NCI-H460 (cell line): ENCODE measurements at places on chromosomes 12 and 14. TPM values are rescaled to one million over a fixed set of nuclear protein-coding genes. Genes with fewer than 3 reads are reported as not detected.

- no peak for DNase-seq
Observed at GRCh38 chr14:73913256-73913655, 26.6 kb downstream of the ZNF410 start.

GRCh38 chr14:77799863-77800730 lies at the start of gene ADCK1:
TSS of gene ADCK1 (plus strand) at chr14:77800109. CDS start at chr14:77818979, 18,870 bp downstream.
- peak; percentile 72 for DNase-seq

DNA sequence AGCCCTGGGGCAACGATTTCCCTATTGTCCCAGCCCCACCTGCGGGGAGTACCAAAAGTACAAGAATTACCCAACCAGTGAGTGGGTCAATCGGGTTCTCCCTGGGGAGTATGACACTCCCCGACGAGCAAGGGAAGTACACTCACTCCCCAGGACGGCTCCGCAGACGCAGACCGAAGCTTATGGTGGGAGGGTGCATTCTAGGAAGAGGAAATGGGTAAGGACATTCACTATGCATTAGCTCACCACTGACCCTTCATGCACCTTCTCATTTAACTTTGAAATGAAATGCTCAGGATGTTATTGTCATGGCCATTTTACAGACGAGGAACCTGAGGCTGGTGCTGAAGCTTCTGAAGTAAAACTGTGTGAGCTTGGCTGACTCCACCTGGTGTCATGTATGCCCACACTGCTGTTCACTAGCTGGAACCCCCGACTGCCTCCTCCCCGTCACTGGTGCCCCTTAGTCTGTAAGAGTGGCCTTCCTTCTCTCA lies 45.8 kb upstream of the TMED10 start:
- DNase-seq = no peak

DNA sequence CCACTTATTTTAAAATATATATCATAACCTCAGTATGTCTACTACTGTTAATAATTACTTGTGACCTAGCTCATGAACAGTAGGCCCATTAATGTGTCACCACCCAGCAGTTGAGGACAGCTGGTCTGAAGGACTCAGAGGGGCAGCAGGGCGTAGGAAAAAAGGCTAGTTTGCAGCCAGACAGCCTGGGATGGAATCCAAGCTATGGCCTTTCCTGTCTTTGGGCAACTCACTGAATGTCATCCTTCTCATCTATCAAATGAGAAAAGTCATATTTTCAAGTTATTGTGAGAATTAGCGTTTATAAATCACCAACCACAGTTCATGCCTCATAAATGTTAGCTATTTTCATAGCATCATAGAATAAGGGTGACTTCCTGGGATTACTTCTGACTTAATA lies 12.3 kb downstream of the DENND5B start:
- DNase-seq = peak; percentile 8

GRCh38 chr14:64926398-64926995 lies 12.2 kb downstream of the CHURC1 start:
- DNase-seq = no peak

- no peak for DNase-seq
Observed at GRCh38 chr12:64680235-64680634, 69.9 kb downstream of the RASSF3 start.

DNA sequence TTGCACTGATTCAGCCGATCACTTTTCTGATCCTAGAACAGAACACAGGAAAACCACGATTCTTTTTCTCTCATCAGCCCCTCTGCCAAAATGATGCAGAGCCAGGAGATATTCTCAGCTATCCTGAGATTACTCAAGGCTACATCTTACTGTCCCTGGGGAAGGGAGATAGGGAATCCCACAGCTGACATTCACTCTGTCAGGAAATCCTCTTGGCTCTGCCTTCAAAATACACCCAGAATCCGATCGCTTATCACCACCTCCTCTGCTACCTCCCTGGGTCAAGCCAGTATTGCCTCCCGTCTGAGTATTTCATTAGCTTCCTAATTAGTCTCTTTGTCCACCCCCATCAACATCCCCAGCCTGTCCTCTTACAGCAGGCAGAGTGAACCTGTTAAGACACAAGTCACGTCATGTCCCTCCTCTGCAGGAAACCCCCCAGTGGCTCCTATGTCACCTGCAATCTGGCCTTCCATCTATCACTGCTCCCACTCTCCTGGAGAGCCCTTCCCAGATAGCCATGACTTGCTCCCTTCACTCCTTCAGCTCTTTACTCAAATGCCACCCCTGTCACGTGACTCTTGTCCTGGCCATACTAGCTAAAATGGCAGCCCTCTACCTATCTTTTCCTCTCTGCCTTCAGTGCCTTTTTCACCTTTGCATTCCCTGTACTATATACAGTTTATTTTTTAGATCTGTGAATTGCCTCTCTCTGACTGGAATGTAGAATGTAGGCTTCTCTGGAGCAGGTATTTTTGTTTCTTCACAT lies 70.3 kb downstream of the GALNT4 start:
- no peak for DNase-seq

DNA sequence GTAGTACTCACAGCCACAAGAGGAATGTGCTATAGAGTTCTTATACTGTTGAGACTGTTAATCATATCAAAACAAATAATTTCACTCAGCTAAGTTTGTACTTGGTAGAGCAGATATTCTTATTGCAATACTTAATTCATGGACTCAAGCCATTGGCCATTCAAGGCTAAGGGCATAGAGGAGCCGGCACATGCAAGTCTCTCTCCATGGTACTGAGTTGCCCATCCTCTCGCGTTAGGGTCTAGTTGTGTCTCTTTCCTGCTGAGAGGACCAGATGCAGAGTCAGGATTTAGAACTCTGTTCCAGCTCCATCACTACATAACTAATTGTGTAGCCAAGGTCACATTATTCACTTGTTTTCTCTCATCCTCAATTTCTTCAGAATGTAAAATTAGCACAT lies 14.4 kb upstream of the TUNAR start:
- DNase-seq = no peak

DNA sequence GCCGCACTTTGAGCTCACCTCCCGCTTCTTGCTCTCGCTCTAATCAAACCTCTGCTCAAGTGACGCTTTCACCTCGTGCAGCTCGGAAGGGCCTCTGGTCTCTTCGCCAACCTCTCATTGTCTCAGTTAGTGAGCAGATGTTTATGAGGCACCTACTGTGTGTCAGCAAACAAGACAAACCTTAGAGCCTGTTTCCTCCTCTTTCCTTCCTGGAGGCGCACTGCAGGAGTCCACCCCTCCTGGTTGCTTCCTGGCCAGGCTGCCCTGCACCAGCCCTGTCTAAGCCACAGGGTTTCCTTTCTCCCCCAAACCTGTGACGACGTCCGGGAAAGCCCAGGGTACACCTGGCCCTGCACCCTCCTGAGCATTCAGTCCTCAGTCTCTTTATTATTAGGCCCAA lies 84.2 kb downstream of the PHETA1 start:
- no peak for DNase-seq

- no peak for DNase-seq
Observed at GRCh38 chr12:53456654-53457366, 4.9 kb downstream of the PCBP2 start.

GRCh38 chr12:19165451-19165850 lies 35.9 kb downstream of the PLEKHA5 start:
- DNase-seq = no peak

DNA sequence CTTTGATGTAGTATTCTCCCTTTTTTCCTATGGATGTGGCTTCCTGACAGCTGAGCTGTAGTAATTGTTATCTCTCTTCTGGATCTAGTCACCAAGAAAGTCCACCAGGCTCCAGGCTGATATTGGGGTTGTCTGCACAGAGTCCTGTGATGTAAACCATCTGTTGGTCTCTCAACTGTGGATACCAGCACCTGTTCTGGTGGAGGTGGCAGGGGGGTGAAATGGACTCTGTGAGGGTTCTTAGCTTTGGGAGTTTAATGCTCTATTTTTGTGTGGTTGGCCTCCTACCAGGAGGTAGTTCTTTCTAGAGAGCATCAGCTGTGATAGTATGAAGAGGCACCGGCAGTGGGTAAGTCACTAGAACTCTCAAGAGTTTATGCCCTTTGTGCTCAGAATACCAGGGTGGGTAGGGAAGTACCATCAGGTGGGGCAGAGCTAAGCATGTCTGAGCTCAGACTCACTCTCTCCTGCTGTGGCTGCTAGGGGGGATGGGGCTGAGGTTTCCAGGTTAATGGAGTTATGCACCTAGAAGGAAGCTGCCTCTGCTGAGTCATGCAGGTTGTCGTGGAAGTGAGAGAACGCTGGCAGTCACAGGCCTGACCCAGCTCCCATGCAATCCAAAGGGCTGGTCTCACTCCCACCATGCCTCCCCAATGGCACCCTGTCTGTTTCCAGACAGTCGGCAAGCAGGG lies 3.0 kb upstream of the TAS2R14 start:
- DNase-seq = no peak

GRCh38 chr14:59221568-59221967 lies 33.1 kb downstream of the DAAM1 start:
- no peak for DNase-seq

DNA sequence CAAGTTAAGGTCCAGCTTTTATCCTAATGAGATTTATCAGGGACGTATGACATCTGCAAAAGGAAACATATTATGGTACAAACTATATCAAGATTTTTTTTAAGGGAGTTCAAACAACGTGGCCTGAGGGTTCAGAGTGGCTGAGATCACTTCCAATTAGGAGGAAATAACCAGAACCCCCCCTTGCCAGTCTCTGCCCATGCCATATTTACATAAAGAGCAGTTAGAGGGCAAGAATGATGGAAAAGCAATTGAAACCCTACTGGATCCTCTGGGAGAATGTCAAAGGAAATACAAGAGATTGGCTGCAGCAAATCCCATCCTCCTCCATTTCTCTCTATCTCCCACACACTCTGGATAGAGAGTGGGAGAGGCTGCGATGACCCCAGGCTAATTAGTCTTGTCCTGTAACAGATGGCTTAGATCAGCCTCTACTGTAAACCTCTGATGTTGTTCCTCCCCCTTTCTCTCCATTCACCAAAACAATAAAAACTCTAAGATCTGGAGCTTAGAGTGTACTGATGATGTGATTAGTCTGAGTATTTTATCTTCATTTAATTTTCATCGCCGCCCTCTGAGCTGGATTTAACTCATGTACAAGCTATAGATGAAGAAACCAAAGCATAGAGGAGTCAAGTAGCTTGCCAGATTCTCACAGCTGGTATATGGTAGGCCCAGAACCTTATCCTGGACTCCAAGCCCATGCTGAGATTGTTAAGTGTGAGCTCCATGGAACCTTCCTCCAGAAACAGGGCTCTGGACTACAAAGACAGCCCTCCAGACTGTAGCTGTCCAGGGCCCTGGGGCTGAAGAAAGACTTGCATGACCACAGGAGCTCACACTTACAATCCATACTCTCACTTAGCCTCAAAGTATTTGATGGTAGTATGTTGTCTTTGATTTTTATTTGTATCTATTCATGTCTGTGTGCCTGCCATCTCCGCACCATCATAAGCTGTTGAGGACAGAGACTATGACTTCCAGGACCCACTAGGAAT lies 54.1 kb upstream of the GNG2 start:
- no peak for DNase-seq

DNA sequence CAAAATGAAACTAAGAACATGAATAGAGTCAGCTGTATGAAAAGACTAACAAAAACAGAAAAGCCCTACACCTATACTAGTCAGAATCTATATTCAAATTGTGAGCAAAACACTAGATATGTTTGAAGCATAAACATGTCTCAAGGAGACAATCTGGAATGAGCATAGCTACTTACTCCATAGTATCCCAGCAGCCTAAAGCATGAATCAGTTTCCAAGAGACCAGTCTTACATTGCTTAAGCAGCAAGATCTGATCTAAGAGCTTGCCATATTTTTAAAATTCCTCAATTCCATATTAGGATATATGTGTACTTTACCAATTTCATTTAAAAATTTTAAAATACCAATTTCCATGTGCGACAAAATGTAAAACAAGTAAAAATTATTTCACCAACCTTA lies 7.7 kb downstream of the CAPS2 start:
- DNase-seq = no peak

DNA sequence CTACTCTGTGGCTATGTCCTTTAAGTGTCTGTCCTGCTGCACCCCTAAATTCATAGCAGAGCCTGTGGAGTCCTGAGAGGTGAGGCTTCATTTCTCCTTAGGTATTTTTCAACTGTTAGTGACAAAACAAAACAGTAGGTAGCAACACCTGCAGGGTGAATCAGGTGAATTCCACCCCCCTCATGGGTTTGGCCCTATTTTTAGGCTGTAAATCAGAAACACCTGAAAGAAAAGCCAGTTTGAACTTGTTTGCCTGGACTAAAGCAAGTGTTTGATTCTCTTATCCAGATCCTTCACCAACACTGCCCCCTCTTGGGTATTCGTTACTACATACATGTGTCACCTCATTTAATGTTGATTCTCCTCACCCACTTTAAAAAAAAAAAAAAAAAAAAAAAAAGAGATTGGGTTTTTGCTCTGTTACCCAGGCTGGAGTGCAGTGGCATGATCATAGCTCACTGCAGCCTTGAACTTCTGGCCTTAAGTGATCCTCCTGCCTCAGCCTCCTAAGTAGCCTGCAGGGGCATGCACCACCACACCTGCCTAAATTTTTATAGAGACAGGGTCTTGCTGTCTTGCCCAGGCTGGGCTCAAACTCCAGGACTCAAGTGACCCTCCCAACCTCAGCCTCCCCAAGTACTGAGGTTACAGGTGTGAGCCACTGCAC lies 10.3 kb downstream of the TBPL2 start:
- DNase-seq = peak; percentile 50

- peak; percentile 15 for DNase-seq
Observed at GRCh38 chr14:63174760-63175191, 29.5 kb upstream of the RHOJ start.

GRCh38 chr14:23136566-23137133 lies 17.6 kb upstream of the CEBPE start:
- no peak for DNase-seq

GRCh38 chr14:54782751-54783659 lies 119.6 kb downstream of the GCH1 start:
- no peak for DNase-seq

- DNase-seq = no peak
Observed at GRCh38 chr14:65462411-65462810, 49.9 kb downstream of the FUT8 start.

GRCh38 chr14:71155743-71156142 lies 248.5 kb downstream of the PCNX1 start:
- no peak for DNase-seq

The VRTN gene
- not detected in 2 replicates for total RNA-seq

The TSPAN11 gene
- total RNA-seq = not detected in 2 replicates

The C12orf56 gene
- total RNA-seq = 0.40 TPM in 1 of 2 replicates, not detected in the other

The KRT82 gene
- total RNA-seq = not detected in 2 replicates

The CPNE8 gene
- 41.4 and 47.3 TPM in 2 replicates for total RNA-seq

The HVCN1 gene
- 52.0 and 61.7 TPM in 2 replicates for total RNA-seq

The ASCL1 gene
- not detected in 2 replicates for total RNA-seq
